Hypothalamus (tissue), 51 donors: ENCODE measurements at places on chromosomes 6 and 20.
A peak's percentile ranks its signal among the peaks of the same experiment; 100 is the strongest.

DNA sequence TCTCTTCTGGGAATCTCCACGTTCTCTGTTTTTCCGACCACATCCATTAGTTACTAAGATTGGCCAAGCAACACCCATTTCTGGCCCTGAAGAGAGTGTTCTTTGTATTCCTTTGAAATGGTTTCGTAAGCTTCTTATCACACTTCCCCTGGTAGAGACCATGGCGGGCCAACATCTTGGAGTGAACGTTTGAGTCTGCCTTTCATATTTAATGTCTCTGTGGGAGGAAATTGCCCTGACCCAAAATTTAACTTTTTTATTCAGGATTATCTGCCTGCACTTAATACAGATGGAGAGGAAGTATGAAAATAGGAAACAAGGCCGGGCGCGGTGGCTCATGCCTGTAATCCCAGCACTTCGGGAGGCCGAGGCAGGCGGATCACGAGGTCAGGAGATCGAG is 177.0 kb upstream of the SNX9 start:
- DNase-seq: no peak

- no peak for DNase-seq
Measured at GRCh38 chr6:87540539-87540938, 49.2 kb downstream of the RARS2 start.

- no peak for DNase-seq
Measured at GRCh38 chr6:27867051-27867944, 44.9 kb downstream of the OR2B2 start.

GRCh38 chr20:57106030-57106682 is 160.3 kb downstream of the BMP7 start:
- no peak for DNase-seq

DNA sequence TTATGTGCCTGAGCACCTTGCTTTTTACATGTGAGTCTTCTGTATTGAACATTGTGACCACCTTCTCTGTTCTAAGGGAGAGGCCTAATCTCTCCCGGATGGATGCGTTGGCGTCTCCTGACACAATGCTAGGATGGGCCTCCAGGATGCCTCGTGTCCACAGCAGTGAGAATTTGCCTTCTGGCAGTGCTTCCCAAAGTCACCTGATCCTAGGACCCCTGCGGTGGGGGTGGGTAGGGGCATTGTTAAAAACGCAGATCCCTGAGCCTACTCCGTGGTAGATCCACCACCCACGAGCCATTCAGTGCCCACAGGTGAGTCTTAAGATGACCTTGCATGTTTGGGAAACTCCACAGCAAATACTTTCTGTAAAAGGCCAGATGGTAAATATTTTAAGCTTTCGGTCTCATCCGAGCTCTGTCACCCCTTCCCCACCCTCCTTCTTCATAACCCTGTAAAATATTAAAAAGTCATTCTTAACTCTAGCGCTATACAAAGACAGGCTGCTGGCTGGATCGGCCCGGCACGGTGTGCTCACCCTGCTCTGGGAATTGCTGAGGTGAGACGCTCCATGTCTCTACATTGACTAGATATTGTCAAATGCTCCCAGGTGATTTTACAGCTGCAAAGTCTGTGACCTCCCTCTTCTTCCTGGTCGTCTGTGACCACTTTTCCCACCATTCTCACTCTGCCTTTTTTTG is 106.7 kb upstream of the IYD start:
- DNase-seq: no peak

GRCh38 chr20:53247468-53248103 is 275.4 kb downstream of the TSHZ2 start:
- no peak for DNase-seq

- DNase-seq: peak; percentile 15
Measured at GRCh38 chr20:23225407-23226060, 125.1 kb upstream of the NXT1 start.

DNA sequence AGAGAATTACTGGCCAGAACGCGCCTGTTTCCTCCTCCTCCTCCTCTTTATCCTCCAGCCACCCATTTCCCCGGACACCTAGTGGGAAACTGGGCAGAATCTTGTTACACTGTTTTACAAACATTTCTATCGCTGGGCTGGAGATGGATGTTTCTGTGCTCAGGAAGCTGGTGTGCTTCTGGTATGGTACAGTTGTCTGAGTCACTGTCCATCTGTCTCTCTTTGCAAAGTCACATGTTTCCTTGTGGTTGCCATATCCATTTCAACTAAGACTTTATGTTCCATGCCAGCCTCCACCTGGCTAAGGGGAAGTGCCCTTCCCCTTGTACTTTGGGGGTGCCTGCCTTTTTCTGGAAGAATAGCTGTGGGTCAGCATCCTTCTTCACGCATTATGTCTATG is 52.9 kb upstream of the SLC22A16 start:
- no peak for DNase-seq

- no peak for DNase-seq
Measured at GRCh38 chr6:97052152-97052787, 127.7 kb downstream of the KLHL32 start.

DNA sequence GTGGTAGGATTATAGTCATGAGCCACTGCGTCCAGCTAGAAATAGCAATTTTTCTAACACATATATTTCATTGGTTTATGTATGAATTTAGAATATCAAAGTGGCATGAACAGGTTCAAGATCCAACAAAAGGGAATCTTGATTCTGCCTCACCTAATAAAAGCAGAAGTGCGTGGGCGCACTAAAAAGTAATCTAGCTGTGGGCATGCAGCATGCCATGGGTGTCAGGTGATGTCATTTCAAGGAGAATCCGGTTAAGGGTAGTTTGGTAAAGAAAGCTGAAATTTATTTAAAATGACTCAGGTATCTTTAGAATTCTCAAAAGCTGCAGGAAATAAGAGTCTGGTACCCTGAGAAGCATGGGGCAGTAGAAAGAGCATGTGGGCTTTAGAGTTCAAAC is 17.6 kb downstream of the LRRN4 start:
- DNase-seq: no peak

GRCh38 chr6:24284006-24284405 is 73.9 kb downstream of the DCDC2 start:
- no peak for DNase-seq

GRCh38 chr6:106685833-106686232 is 56.5 kb downstream of the QRSL1 start:
- no peak for DNase-seq

- no peak for DNase-seq
Measured at GRCh38 chr6:64255000-64255399, 619.4 kb downstream of the PHF3 start.

GRCh38 chr6:117512056-117512828 is 29.8 kb downstream of the DCBLD1 start:
- DNase-seq: no peak

DNA sequence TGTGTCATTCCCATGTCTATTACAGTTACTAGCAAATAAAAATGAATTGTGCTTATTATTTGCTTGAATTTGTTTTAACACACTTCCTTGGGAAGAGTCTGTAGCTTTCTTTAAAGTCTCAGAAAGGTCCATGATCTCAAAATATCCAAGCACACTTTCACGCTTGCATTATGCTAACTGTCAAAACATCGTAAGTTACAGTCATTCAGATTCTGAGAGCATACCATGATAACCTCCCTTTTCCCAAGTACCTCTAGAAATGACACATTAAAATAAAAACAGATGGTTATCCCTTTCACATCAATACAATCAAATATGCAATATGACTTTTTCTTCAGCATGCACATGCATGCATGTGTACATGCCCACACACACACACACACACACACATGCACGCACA is 1044.4 kb upstream of the MAP3K7 start:
- no peak for DNase-seq

GRCh38 chr6:71347119-71347518 is 58.5 kb downstream of the OGFRL1 start:
- no peak for DNase-seq

GRCh38 chr6:16420715-16421461 is 182.5 kb downstream of the GMPR start:
- DNase-seq: no peak

DNA sequence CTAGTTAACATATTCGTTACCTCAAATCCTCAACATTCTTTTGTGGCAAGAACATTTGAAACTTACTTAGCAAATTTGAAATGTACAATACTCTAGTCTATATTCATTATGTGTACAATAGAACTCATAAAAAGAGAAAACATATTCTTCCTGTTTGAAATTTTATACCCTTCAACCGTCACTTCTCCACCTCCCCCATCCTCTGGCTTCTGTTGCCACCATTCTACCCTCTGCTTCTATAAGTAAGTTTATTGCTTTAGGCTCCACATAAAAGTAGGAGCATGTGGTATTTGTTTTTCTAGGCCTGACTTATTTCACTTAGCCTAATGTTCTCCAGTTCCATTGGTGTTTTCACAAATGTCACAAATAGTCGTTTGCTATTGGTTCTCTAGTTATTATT is 205.3 kb downstream of the TENT5A start:
- DNase-seq: no peak

DNA sequence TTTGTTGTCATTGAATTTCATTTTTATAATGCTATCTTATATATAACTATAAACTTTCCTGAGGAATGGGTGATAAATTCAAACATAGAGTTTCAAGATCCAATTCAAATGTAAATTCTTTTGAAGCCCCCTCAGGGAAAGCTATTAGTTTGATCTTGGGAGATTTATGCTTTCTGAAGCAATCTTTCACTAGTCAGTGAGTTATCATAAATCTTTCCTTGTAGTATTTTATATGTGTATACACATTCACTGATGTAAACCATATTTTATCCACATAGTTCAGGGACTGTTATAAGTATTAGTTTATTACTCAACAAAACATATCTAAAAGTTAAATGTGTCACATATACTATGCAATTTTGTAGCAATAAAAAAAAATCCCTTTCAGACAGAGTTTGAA is 2.9 kb upstream of the EPM2A start:
- no peak for DNase-seq

DNA sequence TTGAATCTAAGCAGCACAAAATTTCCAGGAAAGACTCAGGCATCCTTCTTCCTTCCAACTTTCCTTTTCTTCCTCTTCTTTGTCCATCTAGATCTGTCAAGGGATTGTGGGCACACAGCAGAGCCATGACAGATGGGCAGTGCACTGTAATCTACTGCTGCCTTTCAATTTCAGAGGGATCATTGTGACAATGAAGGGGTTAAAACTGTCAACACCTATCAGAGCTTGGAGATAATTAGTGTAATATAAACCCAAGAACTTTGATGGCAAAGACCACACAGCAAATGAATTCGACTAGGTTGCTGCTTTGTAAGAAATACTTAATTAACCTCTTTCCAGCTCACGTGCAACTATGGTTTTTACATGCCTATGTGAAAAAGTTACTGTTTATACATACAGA is 55.0 kb downstream of the SAMD5 start:
- no peak for DNase-seq

DNA sequence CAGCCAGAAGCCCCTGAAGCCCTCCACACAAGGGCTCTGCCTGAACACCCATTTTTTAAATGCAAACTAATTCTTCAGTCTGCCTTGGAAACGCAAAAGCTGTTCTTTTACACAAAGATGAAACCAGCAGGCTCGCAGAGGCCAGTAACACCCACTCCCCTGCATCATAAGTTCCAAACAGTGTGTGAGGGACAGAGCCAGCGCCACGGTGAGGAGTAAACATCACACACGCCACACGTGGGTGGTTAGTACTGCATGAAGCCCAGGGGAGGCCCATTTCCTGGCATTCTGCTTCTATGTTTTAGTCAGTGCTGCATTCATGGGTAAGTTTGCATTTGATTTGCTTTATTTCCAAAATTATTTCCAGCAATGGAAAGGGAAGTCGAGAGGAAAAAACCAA is 217.7 kb upstream of the RIN2 start:
- DNase-seq: no peak

- DNase-seq: no peak
Measured at GRCh38 chr6:12578097-12578496, 138.5 kb upstream of the PHACTR1 start.

DNA sequence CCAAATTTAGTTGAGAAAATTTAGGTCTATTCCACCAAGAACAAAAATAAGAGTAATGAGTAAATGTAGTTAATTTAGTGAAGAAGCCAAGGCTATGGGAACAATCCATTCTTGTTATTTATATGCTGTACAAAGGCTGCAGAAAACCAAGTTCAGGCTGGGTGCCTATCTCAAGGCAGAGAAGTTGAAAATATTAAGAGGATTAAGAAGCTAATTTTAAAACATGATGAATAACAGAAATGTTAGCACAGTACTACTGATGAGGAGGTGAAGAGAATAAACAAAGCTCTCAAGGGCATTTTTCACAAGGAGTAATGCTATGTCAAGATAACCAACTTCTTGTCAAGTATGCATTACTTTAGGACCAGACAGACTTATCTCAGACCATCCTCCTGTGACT is 68.6 kb downstream of the RCAN2 start:
- no peak for DNase-seq

DNA sequence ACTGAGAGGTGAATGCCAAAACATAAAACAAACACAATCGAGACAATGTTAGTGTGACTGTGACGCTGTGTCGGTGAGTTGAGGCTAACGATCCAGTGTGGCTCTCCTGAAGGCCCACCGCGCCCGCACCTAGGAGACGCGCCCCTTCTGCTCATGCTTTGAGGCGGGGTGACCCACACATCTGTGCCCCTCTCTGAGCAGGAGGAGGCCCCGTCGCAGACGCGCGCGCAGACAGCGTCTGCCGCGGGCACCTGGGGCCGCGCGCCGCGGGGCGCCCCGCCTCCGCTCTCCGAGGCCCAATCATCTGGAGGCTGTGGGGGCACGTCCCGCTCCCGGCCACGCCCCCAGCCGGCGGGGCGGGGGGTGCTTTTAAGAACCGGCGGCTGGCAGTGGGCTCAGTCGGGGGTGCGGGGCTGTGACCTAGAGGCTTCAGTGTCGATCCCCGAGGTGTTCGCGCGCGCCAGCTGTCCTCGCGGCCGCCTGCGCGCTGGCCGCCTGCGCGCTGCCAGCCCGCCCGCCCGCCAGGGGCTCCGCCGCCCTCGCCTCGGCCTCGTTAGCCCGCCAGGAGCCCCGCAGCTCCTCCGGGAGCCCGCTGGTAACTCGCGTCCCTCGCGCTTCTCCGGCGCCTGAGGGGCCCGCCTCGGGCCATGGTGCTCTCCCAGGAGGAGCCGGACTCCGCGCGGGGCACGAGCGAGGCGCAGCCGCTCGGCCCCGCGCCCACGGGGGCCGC is at the start of gene SLC16A10:
Gene SLC16A10, plus strand, starts transcription at position 398 of the 730 bp plus-strand sequence. Its CDS starts 250 bp downstream, at position 648.
- peak; percentile 48 for DNase-seq
